ENCODE measurements at places on chromosomes 6 and 20.

DNA sequence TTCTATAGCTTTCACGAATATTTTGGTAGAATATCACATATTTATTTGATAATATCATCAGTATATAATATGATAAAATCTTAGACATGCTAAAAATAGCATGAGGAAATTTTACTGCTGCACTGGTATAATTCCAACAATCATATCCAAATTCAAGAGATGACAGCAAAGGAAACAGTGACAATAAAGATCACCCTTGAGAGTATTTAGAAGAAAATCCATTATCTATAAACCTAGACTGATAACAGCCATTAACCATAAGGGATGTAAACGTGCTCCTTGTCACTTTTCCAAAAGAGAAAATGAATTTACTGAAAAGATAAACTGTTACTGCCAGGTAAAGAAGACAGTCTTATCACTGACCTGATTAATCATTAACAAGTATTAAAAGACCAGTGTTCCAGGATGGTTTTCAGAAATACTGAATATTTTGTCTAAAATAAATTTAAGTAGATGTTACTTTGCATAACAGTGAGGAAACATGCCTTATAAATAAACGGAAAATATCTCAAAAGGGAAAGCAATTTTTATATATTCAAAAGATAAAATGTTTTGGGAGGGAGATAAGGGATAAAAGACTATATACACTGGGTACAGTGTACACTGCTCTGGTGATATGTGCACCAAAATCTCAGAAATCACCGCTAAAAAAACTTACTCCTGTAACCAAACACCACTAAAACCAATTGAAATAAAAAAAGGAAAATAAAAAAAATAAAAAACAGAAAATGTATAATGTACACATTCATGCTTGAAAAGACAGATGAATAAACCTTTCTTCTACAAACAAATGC is 1704.7 kb downstream of the HACE1 start:
- no peak for DNase-seq

GRCh38 chr6:134909701-134910592 is 40.0 kb downstream of the ALDH8A1 start:
- no peak for DNase-seq

DNA sequence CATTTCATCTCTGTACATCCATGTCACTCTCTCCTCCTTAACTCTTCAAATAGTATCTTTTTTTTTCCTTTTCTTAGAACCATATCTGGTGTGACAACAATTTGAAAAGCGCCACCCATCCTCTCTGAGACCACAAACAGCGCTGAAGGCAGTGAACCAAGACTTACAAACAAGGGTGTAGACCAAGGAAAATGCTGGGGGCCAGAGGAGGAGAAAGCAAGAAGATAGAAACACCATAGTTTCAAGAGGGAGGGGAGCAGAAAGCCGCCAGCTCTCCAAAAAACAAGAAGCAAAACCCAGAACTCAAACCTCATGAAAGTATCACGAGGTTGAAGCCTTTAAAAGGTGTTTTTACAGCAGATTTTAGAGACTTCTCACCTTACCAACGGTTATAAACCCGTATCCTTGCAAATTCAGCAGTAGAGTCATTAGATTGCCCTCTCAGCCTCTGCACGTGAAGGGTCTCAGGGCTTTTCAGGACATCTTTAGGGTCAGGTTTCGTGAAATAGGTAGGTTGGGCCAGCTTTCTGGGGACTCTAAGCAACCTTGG is 13.3 kb upstream of the RIPOR2 start:
- DNase-seq = peak; percentile 50

GRCh38 chr6:16543521-16543920 is 217.7 kb downstream of the ATXN1 start:
- DNase-seq = no peak

- DNase-seq = no peak
Measured at GRCh38 chr6:11146117-11146826, 34.7 kb upstream of the ERVFRD-1 start.

- no peak for DNase-seq
Measured at GRCh38 chr20:59121714-59122565, 41.7 kb upstream of the ZNF831 start.

DNA sequence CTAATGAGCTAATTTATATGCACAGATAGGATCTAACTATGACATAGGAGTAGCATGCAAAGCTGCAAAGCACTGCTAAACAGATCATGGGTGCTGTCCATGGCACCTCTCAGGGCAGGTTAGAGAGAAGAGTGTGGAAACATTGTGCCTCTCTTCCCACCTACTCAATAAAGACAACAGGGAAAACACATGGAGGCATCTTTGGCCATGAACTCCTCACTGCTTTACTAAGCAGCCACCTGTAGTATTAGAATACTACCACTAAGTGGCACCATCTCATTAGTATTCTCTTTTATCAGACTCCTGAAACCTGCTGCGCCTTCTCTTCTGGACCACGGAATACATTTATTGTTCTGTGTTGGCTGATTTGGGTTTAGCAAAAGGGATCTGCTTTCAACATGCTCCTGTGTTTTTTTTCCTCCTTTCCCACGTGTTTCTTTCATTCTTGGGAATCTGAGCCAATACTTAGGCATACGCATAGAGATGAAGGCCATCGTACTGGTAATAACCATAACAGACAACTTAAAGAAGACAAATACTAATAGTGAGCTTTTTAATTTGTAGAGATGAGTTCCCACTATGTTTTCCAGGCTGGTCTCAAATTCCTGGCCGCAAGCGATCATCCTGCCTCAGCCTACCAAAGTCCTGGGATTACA is 9.4 kb upstream of the HDDC2 start:
- peak; percentile 73 for DNase-seq

- no peak for DNase-seq
Measured at GRCh38 chr6:52667572-52667971, 3.3 kb upstream of the TMEM14A start.

- no peak for DNase-seq
Measured at GRCh38 chr20:21386111-21386510, 11.2 kb downstream of the NKX2-4 start.

DNA sequence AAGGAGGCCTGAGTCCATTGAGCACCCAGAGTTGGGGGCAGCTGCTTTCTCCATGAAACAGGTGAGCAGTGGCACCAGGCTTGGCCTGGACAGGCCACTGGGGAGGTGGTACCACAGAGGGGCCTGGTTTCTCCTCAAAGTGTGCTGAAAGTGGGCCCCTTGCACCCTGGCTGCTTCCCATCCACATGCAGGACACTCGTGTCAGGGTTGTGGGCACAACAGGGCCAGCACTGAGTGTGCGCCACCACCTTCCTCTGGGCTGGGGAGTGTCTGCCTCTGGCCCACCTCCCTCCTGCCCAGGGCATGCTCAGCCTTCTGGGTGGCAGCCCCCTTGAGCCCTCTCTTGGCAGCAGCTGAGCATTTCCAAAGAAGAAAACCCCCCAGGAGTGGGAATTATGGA is 5.2 kb upstream of the SLC22A1 start:
- no peak for DNase-seq

- no peak for DNase-seq
Measured at GRCh38 chr6:44868910-44869309, 459.2 kb upstream of the RUNX2 start.

DNA sequence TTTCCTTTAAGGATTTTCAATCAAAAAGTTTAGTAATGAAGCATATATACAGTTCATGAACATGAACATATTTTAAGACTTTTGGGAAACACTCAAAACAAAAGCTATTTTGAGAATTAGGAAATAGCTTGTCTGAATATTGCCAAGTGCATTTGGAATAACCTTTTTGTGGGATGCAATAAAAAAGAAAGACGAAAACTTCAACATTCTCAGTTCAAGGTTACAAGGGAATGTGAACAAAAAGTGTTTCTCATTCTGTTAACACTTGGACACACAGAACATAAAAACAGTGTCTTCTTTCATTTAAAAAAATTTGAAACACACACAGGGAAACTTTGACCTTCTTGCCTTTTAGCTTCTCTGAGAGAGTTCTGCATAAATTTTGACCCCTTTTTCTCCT is 72.7 kb upstream of the TCF21 start:
- no peak for DNase-seq

GRCh38 chr6:168596344-168596743 is 155.4 kb downstream of the SMOC2 start:
- no peak for DNase-seq

GRCh38 chr6:144737998-144738397 is 452.9 kb downstream of the UTRN start:
- DNase-seq = no peak

DNA sequence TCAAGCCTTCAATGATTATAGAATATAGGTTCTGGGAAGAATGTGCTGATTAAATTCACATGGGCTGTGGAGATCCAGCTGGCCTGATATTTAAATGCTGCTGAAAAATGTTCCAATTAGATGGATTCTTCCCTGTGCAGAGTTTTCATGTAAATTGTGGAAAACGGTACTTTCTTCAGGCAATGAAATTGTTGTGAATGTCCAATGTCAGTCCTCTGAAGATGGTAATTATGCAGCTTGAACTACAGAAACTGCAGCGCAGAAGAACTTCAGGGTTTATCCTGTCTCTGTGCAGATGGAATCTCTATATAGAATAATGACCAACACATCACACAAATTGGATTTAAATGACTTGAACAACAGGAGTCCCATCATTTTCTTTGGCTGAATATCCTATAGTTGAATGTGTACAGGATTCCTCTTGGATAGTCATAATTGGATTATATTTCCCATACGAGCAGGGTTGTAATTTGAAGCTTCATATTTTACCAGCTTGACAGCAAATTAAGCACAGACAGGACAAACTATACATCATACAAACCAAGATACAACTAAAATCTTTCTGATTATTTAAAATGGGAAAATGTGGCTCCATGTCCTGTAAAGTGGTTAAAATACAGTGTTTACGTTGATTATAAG is 82.3 kb downstream of the CAP2 start:
- DNase-seq = no peak

DNA sequence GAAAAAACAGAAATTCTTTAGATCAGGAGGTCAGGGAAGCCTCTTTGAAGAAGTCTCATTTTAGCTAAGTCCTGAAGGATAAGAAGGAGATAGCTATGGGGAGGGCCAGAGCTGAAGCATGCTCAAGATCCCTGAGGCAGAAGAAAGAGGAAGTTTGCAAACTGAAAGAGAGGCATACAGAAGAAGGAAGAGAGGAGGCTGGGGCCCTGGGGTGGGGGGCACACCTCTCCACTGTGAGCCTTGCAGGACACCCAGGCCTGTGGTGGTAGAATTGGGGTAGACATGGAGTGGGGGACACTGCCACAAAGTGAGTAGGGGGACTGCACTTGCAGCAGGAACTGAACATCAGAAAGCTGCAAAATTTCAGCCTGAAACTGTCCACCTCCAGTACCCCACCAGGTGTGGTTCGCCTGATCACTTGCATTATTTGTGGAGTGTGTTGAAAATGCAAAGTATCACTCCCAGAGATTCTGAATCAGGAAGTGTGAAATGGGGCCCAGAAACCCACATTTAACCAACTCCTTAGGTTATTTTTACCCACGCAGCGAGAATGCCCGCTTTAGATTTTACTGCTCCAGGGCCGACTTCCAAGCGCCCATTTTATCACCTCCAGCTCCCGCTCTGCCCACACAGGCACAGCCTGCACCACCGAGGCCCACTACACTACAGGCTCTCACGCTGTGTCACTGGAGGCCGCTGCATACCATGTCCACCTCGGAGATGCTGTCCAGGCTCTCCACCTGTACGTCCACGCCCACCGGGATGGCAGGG is 44.0 kb downstream of the GABRR2 start:
- no peak for DNase-seq

GRCh38 chr6:26538572-26538902 is 371 bp downstream of the HMGN4 start:
- peak; percentile 32 for DNase-seq

DNA sequence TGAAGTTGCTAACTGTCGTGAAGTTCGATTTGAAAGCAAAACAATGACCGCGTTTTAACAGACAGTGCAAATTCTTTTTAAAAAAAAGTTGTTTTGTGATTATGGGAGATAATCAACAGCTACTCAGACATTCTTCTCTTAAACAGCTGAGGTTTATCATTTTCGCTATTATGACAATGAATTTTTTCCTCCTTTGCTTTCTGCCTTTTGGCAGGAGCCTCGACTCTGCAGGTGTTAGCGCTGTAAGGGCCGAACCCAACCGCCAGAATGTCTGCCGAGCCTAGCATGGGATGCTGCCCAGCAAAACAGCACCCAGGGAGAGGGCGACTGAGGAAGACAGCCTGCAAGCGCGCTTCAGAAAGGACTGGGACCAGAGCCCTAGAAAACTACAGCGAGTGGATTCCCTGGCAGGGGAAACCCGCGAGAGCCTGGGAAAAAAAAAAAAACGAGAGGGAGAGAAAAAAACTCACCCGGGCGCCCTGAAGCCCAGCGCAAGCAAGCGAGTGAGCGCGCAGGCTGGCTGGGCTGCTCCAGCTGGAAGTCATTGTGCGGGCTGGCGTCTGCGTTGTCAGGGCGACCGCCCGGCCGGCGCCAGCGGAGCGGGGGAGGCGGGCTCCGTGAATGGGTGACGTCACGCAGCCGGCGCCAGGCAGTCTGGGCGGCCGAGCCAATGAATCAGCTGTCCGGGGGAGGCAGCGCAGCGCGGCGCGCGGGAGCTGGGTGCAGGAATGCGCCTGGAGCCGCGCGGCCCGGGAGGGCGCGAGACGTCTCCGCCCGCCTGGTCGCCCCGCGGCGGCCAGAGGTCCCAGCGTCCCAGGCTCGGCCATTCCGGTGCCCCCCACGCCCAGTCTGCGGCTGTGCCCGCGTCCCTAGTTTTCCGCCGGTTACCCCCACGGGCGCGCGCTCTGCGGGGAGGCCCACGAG is 32.7 kb upstream of the ID4 start:
- peak; percentile 80 for DNase-seq

DNA sequence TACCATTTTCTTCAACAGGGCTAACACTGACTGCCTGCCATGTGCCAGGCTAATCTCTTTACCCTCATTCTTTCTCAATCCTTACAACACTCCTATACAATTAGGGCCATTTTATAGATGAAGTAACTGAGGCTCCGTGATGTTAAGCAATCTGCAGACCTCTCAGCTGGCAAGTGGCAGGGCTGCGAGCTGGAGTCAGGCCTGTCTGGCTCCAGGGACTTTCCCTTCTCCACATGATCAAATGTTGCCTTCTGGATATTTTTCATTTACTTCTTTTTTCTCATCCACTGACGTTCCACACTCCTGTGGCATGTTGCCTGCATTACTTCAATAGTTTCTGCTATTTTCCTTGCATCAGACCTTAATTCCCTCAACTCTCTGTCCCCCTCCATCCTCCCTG is 55.2 kb upstream of the TAGAP start:
- no peak for DNase-seq

GRCh38 chr6:4396044-4396443 is 260.7 kb upstream of the ECI2 start:
- DNase-seq = no peak

DNA sequence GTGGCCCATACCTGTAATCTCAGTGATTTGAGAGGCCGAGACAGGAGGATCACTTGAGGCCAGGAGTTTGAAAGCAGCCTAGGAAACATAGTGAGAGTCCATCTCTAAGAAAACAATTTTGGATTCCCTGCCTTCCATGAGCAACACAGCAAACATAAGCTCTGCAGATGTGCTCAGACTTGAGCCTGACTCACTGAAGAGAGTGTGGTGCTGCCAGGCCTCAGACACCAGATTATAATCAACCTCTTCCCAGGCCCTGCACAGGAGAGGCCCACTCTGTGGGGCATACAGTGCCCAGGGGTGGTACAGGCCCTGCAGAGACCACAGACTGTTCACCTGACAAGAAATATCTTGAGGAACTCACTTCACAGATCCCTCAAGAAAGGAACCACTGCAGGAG is 19.9 kb downstream of the HLA-DPB1 start:
- DNase-seq = no peak

GRCh38 chr6:148761527-148762011 is 14.7 kb downstream of the UST start:
- no peak for DNase-seq

GRCh38 chr6:38187325-38187724 is 367.8 kb downstream of the ZFAND3 start:
- no peak for DNase-seq
